Forelimb muscle (tissue), 1 donor: ENCODE measurements at places on chromosomes 3 and 15. TPM values are rescaled to one million over a fixed set of nuclear protein-coding genes. Genes with fewer than 3 reads are reported as not detected.

GRCh38 chr3:36918050-36918449, 26.8 kb downstream of the TRANK1 start:
- DNase-seq: no peak

DNA sequence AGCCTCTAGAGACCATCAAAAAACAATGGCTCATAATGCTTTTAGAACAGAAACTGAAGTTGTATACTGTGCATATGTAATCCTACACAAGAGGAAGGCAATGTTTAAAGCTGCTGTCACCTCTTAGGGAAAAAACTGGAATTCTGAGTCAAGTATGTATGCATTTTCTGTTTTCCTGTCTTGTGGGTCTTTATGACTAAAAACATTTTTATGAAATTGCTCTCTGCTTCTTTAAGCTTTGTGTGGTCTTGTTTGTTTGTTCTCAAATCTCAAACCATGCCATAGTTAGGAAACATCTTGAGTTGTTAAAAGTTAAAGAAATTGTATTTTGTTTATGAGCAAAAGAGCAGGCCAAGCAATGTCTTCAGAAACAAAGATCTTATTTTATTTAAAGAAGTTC, 80.9 kb upstream of the SOX2 start:
- DNase-seq: no peak

DNA sequence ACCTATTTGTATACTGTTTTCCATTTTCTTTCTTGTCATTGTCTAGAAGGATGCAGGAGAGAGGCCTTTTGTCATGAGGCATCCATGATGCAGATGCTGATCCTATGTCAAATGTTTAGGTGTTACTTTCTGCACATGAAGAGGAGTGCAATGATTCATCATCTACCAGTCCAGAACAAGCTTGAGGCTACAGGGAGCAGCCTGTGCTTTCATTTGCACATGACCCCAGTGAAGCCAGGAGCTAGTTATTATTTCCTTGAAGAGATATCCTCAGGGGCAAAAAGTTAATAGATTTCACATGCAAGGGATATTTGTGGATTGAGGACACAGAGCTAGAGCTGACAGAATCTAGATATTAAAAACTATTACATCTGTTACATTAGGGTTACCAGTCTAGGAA, 204.4 kb upstream of the TGFBR2 start:
- peak; percentile 28 for DNase-seq

DNA sequence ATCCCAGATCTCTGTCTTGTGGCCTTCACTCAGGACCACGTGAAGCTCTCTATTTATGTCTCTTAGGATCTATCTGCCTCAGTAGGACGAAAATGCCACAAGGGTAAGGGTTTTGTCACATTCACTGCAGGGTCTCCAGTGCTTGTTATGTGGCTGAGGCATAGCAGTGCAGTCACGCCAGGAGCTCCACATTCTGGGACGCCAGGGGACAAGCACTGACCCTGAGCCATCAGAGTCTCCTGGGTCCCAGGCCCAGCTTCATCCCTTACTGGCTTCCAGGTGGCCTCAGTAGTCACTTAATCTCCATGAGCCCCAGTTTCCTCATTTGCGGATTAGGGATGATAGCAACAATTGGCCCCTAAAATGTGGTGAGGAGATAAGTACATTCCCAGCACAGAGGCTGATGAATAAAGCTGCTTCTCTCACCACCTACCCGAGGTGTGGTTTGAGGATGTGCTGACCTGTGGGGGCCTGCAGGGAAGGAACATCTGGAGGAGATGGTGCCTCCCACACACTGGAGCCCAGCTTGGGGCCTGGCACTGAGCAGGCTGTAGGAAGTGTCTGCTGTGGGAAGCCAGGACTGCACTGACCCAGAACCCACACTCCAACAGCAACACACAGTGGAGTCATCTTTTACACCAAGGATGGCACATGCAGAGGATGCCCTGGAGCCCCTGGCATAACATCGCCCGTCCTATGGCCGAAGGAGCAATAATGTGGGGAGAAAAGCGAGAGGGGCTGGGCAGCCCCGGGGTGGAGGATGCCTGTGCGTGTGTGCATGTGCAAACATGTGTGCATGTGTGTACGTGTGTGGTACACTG, 93.2 kb upstream of the IQSEC1 start:
- DNase-seq: no peak

DNA sequence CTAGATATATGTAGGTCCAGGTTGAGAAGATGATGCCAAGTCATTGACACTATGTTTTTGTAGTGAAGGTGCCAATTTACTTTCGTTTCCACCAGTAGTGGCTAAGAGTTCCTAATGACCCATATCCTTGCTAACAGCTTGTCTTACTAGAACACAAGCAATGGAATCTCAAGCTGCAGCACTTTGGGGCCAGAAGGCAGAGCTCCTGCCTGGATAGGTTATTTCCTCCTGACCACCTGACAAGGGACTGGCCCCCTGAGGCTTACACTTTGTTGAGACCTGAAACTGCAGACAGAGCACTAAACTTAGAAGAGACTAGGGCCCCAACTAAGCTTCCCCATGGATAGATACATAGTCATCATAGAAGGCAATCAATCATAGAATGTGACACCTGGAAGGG, 11.7 kb downstream of the ONECUT1 start:
- no peak for DNase-seq

The PIERCE2 gene
- 1.1 TPM for polyA plus RNA-seq

The NEIL1 gene
- polyA plus RNA-seq: 8.2 TPM

The POLQ gene
- 2.5 TPM for polyA plus RNA-seq

The LRTM1 gene
- polyA plus RNA-seq: 114 TPM
